ENCODE measurements at places on chromosomes 5 and 9.

- no peak for DNase-seq
Measured at GRCh38 chr5:8280711-8281363, 411.9 kb downstream of the MTRR start.

DNA sequence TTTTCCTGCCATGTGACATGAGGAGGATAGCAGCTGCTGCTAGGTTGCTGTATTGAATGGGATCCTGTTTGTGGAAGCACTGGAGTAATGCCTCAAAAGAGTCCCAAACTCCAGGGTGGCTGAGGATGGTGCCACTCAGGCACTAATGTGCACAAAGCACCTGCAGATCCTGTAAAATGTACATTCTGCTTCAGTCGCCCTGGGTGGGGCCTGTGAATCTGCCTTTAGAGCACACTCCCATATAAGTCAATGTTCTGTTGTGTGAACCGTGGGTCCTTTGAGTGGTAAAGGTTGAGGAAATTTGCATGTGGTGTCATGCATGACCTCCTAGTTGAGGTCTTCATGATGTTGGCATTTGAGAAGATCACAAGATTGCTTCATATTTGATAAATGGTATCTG is 31.6 kb upstream of the ANKRD18A start:
- DNase-seq, result no peak

DNA sequence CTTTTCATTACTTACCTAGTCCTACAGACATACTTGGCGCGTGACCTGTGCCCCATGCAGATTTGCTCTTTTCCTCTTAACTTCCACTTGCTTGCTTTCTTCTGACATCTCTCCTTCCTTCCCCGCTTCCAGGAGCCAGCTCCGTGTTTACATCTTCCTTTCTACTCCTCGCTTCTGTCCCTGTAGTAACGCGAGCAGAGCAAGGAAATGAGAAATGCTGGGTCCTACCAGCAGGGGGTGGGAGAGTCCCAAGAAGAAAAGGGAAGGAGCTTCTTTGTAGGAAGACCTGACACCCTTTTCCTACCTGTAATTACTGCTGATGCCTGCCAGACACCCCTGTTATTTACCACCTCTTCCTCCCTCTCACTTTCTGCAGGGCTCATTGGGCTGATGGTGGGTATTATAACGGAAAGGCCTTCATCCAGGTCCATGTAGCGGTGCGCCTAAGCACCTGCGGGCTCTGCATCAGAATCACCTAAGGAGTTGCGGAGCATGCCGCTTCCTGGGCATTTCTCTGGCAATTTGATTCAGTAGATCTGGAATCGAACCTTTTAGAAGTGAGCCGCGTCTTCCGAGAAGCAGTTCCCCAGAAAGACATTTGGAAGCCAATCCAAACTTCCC is 1260.8 kb upstream of the WWC1 start:
- no peak for DNase-seq

- DNase-seq, result no peak
Measured at GRCh38 chr5:67992923-67993322, 222.6 kb upstream of the PIK3R1 start.

DNA sequence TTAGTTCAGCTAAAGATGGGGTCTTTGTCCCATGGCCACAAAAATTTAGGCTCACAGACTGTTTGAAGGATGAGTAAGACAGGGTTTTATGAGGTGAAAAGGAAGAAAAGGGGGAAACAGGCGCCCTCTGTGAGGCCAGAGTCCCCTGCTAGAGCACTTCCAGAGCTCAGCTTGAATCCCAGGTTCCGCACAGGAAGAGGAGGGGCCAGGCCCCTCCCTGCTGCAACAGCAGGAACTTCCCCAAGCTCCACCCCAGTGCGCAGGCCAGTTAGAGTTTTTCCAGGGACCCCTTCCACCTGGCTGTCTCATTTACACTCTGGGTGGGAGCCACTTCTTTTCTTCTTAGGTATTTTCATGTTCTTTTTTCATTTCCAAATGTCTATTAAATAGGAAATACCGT is 480.8 kb downstream of the PSAT1 start:
- no peak for DNase-seq

DNA sequence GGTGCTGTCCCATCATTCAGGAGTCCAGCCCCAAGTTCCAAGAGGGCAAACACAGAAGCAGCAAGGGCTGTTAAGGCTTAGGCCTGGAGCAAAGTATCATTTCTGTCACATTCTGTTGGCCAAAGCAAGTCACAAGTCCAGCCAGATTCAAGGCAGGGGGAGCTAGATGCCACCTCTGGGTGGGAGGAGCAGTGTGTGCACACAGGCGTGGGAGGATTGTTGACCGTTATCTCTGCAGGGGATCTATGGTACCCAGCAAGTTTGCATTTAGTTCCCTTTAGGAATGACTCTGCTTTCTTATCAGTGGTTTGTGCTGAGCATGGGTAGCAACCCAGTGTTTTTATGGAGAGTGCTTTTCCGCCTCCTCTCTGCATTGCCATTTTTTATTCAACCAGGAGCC is 278.9 kb downstream of the NR3C1 start:
- no peak for DNase-seq

GRCh38 chr5:149679876-149680809 is 50.0 kb upstream of the PPARGC1B start:
- no peak for DNase-seq

- no peak for DNase-seq
Measured at GRCh38 chr9:74770508-74771261, 117.0 kb downstream of the TRPM6 start.

DNA sequence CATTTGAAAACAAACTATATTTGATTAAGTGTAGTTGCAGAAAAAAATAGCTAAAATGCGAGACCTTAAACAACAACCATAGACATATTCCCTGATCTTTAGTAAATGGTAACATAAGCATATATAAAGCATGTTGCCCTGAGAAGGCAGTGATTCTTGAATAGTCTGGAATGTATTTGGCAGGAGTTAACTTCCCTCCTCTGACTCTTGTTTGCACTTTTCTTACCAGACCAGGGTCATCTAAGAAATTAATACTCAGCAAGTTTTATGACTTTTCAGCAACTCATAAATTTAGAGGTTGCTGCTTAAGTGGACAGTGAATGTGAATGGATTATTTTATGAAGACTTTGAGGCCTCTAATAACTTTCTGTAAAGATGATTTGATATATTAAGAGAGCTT is 55.3 kb upstream of the NUDT12 start:
- no peak for DNase-seq

DNA sequence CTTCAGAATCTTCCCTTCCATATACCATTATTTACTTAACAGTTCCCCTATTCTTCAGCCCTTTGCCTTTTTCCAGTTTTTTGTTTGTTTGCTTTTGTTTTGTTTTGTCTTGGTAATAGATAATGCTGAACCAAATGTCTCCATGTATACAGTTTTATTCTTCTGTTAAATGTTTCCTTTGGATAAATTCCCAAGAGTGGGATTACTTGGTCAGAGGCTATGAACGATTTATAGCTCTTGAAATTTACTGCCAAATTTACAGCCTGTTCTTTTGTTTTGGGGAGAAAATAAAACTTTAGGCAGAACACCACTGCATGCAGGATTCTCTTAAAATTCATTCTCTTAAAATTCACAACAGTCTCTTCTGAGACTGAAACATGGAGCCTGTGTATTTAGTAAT is 38.6 kb downstream of the NR4A3 start:
- DNase-seq, result no peak

GRCh38 chr5:95846554-95847260 is 24.2 kb upstream of the GLRX start:
- DNase-seq, result peak; percentile 42

- DNase-seq, result no peak
Measured at GRCh38 chr5:57186194-57186593, 12.3 kb downstream of the GPBP1 start.

DNA sequence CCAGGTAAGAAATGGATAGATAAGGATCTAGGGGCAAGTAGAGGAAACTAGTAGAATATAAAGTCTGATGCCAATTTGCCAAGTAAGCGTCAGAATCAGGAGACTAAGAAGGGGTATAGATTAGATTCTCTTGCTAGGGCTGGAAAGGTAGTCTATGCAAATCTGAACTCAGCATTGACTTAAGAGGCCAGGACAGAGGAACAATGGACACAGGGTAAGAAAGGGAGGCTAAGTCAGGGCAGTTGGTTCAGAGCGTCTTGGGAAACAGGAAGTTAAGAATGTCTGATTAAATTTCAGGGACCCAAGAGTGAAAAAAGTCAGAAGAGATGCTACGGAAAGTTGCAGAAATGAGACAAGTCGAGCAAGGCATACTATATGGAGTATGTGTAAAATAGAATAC is 263.2 kb upstream of the HAPLN1 start:
- no peak for DNase-seq

GRCh38 chr5:135066781-135067180 is 32.8 kb upstream of the PITX1 start:
- DNase-seq, result no peak

GRCh38 chr5:80127116-80127552 is 92.0 kb downstream of the THBS4 start:
- DNase-seq, result no peak

- no peak for DNase-seq
Measured at GRCh38 chr9:136544964-136545691, 720 bp downstream of the NOTCH1 start.

DNA sequence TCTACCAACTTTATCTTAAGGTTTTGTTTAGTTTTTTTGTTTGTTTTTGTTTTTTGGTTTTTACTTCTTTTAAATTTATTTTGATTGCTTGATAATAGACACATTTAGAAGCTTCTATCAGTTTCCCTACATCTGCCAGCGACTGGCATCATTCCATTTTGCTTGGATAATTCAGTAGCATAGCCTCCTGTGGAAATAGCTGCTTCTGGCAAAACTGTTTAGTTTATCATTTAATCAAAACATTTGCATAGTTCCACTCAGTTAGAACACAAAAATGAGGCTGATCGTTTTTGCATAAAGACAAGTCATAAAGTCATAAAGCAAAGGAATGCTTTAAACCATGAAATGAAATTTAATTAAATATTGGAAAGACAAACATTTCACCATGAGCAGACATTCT is 133.7 kb upstream of the NFIL3 start:
- no peak for DNase-seq

DNA sequence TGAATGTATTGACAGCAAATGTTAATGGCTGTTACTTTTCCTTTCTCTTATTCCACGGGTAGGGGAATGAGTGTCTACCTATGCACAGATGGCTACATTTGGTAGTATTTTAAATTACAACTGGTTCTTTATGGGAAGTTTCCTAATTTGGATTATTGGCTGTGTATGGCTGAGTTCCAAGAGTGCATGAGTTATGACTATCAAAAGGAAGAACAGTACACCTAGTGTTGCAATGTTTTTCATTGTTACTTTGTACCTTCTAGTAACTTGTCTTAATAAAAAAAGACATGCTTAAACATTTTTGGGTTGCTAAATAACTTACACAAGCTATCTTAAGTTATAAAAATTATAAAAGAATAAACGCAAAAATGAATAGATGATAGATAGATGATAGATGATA is 35.8 kb upstream of the MAMDC2 start:
- DNase-seq, result no peak

DNA sequence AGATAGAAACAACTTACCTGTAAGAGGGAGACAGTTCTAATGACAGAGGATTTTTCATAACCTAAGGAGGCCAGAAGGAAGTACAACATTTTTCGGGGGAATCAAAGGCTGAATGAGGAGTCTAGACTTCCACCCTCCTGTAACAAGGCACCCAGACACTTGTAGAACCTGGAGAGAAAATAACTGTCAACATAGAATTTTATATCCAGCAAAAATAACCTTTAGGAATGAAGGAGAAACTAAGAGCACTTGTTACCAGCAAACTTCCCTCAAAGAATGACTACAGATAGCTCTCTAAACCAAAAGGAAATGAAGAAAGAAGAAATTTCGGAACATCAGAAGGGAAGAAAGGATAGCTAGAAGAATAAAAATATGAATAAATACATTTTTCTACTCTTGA is 25.9 kb upstream of the F2RL2 start:
- no peak for DNase-seq

- no peak for DNase-seq
Measured at GRCh38 chr9:83284746-83285145, 221.8 kb upstream of the RASEF start.

DNA sequence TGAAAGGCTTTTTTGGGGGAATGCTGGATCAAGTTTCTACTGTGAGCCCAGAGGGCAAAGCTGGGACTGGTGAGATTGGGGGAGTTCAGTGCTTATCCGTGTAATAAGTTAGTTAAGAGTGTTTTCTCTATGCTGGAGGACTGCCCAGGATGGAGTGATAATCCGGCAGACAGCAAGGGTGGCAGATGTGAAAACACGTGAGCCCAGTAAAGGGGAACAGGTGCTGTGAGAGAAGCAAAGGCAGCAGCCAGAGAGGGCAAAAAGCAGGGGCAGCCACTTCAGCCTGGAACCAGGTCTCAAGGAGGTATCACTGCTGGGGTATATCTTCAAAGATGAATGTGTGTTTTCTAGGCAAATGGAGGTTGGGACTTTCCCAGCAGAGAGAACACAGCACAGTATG is 53.9 kb downstream of the GALNT10 start:
- DNase-seq, result no peak

GRCh38 chr5:145243016-145243415 is 592.1 kb downstream of the PRELID2 start:
- DNase-seq, result no peak

DNA sequence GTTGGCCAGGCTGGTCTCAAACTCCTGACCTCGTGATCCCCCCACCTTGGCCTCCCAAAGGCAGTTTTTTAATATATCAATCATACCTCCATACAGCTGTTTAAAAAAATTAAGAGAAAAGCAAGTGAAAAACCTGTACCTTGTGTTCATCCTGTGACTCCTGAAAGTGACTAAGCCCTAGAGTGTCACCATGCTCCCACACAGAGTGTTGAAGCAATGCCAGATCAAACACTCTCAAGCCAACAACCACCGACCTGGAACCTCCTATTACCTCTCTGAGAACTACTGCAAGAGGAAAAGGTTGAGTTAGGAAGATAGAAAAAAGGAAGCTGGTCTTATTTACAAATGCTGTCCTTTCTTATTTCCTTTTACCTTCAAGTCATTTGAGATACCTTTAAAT is 123.5 kb downstream of the RASEF start:
- no peak for DNase-seq

GRCh38 chr5:180315762-180316212 is 23.9 kb upstream of the MAPK9 start:
- DNase-seq, result peak; percentile 72

DNA sequence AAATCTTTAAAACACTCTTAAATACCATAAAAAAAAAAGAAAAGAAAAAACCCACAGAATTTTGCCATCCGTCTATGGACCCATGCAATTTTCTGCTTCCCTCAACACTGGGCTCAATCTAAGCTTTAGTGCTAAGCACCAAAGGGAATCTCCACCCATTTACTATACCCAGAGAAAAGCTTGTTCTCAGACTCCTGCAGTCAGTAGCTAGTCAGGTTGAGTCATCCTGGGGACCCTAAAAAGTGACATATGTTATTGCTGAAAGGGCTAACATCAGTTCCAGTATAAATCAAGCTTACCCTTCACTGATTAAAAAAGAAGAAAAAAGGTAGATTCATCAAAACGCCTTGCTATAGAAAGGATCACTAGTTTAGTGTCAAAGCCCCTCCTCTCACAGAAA is 177.6 kb downstream of the MUSK start:
- no peak for DNase-seq

- no peak for DNase-seq
Measured at GRCh38 chr5:84450617-84451414, 66.1 kb upstream of the EDIL3 start.

Data from effector CD8-positive, alpha-beta T cell (primary cell).